CD4-positive, alpha-beta memory T cell (primary cell): ENCODE measurements at places on chromosomes 2 and 18. TPM values are rescaled to one million over a fixed set of nuclear protein-coding genes. Genes with fewer than 3 reads are reported as not detected.

DNA sequence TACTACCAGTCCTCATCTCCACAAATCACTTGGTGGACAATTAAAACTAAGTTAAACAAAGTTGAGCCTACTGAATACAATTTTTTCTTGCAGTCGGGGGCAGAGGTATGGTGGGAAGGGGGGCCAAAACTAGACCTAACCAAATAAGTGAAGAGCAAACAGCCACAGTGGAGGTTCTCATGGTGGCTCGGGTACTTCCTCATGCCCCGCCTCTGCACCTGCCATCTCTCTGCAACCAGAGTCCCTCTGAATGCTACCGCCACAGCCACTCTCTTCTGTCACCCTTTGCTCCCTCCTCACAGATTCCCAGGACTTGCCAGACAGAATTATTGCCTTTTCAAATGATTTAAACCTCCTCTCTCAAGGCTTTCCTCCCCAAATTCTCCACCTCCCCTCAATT is 204.2 kb downstream of the TMEM247 start:
- DNase-seq: no peak

GRCh38 chr2:185984670-185985069 is 246.1 kb downstream of the FSIP2 start:
- no peak for DNase-seq

DNA sequence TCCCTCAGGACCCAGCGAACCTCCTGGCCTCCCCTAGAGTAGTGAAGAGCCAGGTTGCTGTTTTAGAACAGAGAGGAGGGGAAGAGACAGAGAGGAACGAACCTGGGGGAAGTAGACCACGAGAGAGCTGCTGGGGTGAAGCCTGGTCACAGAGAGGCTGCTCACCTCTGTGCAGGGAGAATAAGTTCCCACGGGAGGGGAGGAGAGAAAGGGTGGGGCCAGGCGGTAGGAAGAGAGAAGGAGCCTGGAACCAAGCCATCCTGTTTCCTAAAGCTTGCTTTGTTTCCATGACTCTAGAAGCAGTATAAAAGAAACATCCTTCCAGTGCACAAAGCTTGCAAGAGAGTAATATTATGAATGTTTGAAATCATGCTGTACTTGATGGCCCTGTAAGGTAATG is 147.9 kb downstream of the MYT1L start:
- DNase-seq: no peak

GRCh38 chr18:2636126-2636631 is 19.3 kb upstream of the SMCHD1 start:
- no peak for DNase-seq

DNA sequence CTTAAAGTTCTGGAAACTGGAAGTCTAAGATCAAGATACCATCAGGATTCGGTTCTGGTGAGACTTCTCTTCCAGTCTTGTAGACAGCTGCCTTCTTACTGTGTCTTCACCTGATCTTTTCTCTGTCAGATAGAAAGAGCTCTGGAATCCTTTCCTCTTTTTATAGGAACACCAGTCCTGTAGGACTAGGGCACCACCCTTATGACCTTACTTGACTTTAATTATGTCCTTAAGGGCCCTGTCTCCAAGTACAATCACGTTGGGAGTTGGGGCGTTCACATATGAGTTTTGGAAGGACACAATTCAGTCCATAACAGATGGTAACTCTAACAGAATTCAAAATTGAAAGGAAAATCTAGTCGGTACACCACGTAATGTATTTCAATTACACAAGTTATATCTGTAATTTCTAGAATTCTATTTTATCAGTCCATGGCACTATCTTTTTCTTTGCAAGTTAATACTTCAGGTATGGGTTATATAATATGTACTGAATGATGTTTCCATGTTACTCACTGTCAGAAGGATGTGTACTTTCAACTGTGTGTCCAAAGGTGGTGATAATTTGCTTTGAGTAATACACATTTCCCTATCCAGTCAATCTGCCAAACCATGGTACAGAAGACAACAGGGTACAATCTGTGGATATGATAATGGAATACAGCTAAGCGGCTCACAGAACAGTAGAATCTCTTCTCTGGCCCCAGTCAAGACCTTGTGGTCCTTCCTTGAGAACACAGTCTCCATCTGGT is 1.2 kb upstream of the SCYGR5 start:
- no peak for DNase-seq

DNA sequence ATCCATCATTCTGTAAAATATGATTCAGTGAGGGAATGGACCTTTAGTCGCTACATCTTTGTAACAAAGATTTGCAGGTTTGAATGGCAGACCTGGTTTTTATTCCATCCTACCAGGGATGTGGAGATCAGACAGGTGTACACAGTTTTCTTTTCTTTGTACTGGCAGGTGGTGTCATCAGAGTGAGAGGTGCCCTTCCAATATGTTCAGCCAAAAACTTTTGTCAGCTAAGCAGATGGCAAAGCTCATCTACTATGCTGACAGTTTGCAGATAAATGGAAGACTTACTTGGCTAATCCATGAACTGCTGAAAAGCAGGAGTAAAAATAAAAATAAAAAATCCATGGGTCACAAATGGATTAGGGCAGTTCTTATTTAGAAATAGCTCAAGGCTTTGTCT is 185.5 kb upstream of the DOK6 start:
- DNase-seq: no peak

DNA sequence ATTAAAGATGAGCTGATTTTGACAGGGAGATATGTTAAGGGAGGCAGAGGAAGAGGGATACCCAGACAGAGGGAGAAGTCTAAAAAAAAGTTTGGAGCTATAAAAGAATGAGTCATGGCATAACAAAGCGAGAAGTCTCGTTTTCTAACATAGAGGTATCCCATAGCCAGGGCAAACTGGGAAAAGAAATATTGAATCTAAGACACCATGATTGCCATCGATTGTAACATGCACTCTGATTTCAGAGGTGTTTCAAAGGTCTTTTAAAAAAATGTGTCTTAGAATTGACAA is 110.7 kb downstream of the MDH1 start:
- DNase-seq: no peak

- no peak for DNase-seq
Observed at GRCh38 chr18:55838841-55839240, 250.8 kb upstream of the TCF4 start.

DNA sequence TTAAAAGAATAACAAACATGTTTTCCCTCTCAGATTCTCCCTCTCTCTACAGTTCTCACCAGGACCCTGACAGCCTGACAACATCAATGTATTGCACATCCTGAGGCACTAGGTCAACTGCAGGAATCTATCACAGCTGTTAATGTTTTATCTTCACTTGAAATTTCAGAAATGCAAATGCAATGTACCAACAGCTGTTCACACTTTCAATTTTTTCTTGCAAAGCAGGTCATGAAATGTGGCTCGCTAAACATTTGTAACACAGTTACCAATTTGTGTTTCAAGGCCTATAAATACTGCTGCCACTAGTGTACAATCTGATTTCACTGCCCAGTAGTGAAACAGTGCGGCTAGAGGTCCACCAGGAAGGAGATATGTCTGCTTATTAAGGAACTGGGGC is 147.8 kb downstream of the EXOC6B start:
- no peak for DNase-seq

GRCh38 chr2:226461981-226462380 is 337.6 kb downstream of the IRS1 start:
- no peak for DNase-seq

GRCh38 chr2:141482697-141483096 is 648.1 kb downstream of the LRP1B start:
- DNase-seq: no peak

GRCh38 chr2:118845005-118845521 is 2.4 kb downstream of the EN1 start:
- DNase-seq: no peak

TLX2 gene
- 0.53 TPM for total RNA-seq

OTOF gene
- 0.91 TPM for total RNA-seq

SLC4A5 gene
- total RNA-seq: 10.9 TPM
